CD4-positive, alpha-beta memory T cell (primary cell): ENCODE measurements at places on chromosomes 4 and X. TPM values are rescaled to one million over a fixed set of nuclear protein-coding genes. Genes with fewer than 3 reads are reported as not detected.

SLC16A2 gene
- 0.19 TPM for total RNA-seq

HTATSF1 gene
- 31.6 TPM for total RNA-seq

PDLIM5 gene
- 37.4 TPM for total RNA-seq

TIGD4 gene
- total RNA-seq, result 0.17 TPM

INTU gene
- total RNA-seq, result not detected

DGAT2L6 gene
- total RNA-seq, result not detected

DDX3X gene
- total RNA-seq, result 318 TPM

ADGRG4 gene
- total RNA-seq, result not detected

GC gene
- total RNA-seq, result not detected

GPR50 gene
- total RNA-seq, result not detected

WDR13 gene
- 47.4 TPM for total RNA-seq

TENM3 gene
- not detected for total RNA-seq

PCDH7 gene
- total RNA-seq, result not detected

SSX4B gene
- not detected for total RNA-seq

RAB9A gene
- total RNA-seq, result 19.9 TPM

PDE6B gene
- 17.6 TPM for total RNA-seq

CLIC2 gene
- total RNA-seq, result 0.28 TPM

XAGE3 gene
- total RNA-seq, result not detected

UGT8 gene
- 0.17 TPM for total RNA-seq

KCNIP4 gene
- not detected for total RNA-seq

NKX3-2 gene
- not detected for total RNA-seq
